ENCODE measurements at places on chromosomes 5 and 9.

- peak; percentile 27 for DNase-seq
Observed at GRCh38 chr9:69590266-69590665, 81.9 kb downstream of the APBA1 start.

- DNase-seq, result peak; percentile 74
Observed at GRCh38 chr9:13279284-13280141, at the start of gene MPDZ. TSS of gene MPDZ (minus strand) at chr9:13279692. CDS start at chr9:13250315, 29,377 bp downstream.

DNA sequence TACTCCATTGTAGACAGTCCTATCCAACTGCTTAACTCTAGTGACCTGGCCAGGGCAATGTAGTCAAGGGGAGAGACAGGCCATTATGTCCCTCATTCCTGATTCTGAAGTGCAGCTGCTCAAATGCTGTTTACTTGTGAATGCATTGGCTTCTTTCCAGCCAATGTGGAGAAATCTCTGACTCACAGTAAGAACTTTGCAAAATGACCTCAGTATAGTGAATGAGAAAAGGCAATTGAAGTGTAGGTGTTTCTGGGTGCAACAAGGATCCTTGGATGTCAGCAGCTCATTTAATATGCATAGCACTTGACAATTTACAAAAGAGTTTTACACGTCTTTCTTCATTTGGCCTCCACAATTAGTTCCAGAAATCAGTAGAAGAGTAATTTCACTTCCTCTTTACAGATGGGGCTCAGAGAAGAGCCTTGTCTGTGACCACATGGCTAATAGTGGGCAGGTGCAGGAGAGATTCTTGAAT, 367.2 kb downstream of the OSTF1 start:
- peak; percentile 19 for DNase-seq

DNA sequence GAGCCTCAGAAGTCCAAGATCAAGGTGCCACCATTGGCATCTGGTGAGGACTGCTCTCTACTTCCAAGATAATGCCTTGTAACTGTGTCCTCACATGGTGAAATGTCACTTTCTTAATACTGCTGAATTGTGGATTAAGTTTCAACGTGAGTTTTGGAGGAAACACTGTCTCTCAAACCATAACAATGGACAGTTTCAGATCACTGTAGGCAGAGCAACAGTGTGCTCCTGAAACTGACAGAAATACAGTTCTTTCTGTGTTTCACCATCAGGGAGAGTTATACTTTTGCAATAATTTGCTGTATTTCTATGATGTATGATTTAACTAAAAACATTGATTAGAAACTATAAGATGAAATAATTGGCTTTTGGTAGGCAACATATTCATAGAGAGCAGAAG, 1780.5 kb upstream of the CDH6 start:
- no peak for DNase-seq

GRCh38 chr5:140178086-140178410, 3.1 kb downstream of the CYSTM1 start:
- DNase-seq, result no peak

- DNase-seq, result no peak
Observed at GRCh38 chr5:67487862-67488261, 291.3 kb upstream of the CD180 start.
